ENCODE measurements at places on chromosomes 2 and 18. TPM values are rescaled to one million over a fixed set of nuclear protein-coding genes. Genes with fewer than 3 reads are reported as not detected.

Gene LYG2
- not detected for total RNA-seq

Gene CCDC148
- 6.6 TPM for total RNA-seq

Gene TRIM43
- not detected for total RNA-seq

Gene RBBP8
- 29.2 TPM for total RNA-seq

Gene PAX8
- 1,318 TPM for total RNA-seq

Gene BOLL
- not detected for total RNA-seq

Gene STARD6
- not detected for total RNA-seq

Gene C1QL2
- not detected for total RNA-seq

Gene MROH2A
- 20.4 TPM for total RNA-seq

Gene CHRNG
- total RNA-seq, result not detected

Gene ADGRF3
- 0.38 TPM for total RNA-seq

Gene BMP10
- not detected for total RNA-seq

Gene KIAA1328
- 21.2 TPM for total RNA-seq

Gene STPG4
- not detected for total RNA-seq

Gene IL36A
- total RNA-seq, result not detected

GRCh38 chr2:190986221-190986953 lies 27.6 kb downstream of the STAT1 start:
- DNase-seq, result no peak

- no peak for DNase-seq
Measured at GRCh38 chr18:29160170-29160569, 983.2 kb upstream of the CDH2 start.

DNA sequence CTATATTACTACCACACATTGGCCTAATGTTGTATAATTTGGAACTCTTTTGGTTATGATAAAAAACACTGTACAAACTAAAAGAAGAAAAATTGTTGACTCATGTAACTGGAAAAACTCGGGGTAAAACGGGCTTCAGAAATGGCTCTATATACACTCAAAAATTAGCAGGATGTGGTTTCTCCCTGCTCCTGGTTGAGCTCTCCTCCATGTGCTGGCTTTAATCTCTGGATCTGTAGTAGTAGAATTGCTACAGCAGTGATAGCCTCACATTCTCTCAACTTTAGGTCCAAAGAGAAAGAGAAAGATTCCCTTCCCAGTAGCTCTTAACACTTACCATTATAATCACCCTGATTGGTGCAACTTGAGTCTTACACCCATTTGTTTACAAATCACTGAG lies 274.9 kb upstream of the GALNT5 start:
- DNase-seq, result no peak

- no peak for DNase-seq
Measured at GRCh38 chr2:33205693-33206434, 259.1 kb downstream of the LTBP1 start.

DNA sequence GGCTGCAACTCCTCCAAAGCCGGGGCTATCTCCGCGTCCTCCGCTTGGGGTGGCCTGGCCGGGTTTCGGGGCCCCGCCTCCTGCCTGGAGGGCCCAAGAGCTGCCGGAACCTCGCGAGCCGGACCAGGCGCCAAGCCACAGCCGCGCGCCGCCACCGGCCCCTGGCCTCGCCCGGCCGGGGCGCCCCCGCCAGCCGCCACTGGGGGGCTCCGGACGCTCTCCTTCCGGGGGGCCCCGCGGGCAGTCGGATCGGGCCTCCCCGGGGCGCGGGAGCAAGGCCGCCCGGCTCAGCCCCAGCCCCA lies 17.4 kb upstream of the HAAO start:
- DNase-seq, result peak; percentile 89

DNA sequence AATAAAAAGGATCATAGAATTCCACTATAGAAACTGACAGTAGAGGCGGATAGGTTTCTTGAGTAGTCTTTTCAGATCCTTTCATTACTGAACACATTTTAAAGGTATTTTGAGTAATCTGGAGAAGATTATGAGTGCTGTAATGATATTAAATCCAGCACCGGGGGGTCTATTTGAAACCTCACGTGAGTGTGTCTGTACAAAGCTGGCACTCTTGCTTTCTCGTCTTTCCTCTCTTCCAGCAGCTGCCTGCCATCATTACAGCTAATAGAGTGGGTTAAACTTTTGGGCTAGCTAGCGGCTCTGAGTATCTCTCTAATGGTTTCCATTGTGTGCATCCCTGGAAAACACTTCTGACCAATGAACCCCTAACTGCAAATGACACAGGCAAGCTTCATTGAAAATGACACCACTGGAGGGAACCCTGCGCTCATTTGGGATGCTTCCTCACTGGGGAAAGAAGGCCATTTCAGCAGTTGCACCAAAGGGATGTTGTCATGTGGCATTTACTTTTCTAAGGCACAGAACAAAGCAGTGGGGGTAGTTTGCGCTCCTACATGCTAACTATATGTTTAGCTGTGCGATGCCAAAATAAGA lies 101.0 kb downstream of the HRH4 start:
- DNase-seq, result no peak

DNA sequence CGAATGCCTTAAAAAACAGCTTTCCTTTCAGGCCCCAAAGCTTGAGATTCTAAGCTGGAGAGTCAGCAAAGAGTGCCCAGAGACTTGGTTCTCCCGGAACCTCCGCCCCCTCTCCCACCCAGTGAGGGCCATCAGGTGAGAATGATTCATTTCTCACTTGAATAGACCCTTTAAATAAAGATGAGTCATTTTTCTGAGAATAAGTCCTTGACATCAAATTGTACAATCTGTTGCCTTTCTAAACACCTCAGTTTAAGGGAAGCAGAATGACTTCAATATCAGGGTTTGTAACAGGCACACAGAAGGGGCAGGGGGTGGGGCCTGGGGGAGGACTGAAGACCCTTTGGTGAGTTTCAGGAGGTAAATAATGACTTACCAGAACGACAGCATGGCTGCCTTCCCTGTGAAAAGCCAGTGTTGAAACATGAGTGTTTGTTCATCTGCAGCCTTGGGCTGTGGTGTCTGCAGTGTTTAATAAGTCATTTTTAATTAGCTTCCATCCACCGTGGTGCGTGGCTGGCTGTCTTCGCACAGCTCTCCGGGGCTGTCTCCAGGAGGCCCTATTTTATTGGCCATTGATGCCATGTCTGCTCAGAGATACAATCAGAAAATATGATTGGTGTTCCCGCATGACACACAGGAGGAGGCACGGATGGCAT lies 134.9 kb upstream of the ZNF236 start:
- DNase-seq, result no peak

GRCh38 chr2:29789911-29790485 lies 131.4 kb downstream of the ALK start:
- DNase-seq, result no peak

- DNase-seq, result no peak
Measured at GRCh38 chr2:134123332-134123731, 130.5 kb upstream of the MGAT5 start.

- no peak for DNase-seq
Measured at GRCh38 chr18:75592527-75592926, 165.0 kb upstream of the SMIM21 start.

GRCh38 chr18:53789376-53790247 lies 434.9 kb downstream of the MBD2 start:
- DNase-seq, result no peak

GRCh38 chr18:67545681-67546080 lies 29.2 kb upstream of the DSEL start:
- DNase-seq, result no peak

GRCh38 chr18:47062471-47062870 lies 27.1 kb upstream of the ELOA2 start:
- no peak for DNase-seq

- DNase-seq, result peak; percentile 50
Measured at GRCh38 chr2:190781604-190782198, 98.9 kb upstream of the GLS start.

DNA sequence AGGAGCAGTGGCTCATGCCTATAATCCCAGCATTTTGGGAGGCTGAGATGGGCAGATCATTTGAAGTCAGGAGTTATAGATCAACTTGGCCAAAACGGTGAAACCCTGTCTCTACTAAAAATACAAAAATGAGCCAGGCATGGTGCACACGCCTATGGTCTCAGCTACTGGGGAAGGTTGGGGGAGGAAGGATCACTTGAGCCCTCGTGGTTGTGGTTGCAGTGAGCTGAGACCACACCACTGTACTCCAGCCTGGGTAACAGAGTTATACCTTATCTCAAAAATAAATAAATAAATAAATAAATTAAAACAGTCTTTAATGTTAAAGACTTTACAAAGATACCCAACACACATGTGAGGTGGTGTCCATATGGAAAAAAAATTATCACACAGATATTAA lies 134.0 kb downstream of the C2orf74 start:
- no peak for DNase-seq

DNA sequence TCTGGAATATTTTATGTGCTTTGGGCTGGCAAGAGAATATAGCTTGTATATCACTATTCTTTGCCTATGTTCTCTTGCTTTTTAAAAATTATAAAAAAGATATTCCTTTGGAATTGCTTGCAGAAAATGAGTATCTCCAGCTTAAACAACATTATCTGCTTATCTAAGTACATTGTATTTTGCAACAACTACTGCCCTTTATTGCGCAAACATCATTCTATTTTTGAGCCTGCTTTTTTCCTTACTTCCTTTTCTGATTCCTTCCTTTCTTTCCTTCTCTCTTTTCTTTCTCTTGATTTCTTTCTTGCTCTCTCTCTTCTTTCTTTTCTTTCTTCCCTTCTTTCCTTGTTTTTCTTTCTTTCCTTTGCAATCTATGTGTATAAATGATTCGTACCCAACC lies 74.0 kb downstream of the UNC80 start:
- DNase-seq, result no peak

GRCh38 chr2:59339121-59339836 lies 1098.2 kb upstream of the FANCL start:
- peak; percentile 46 for DNase-seq

- DNase-seq, result no peak
Measured at GRCh38 chr2:189210250-189211087, 30.9 kb upstream of the COL5A2 start.

DNA sequence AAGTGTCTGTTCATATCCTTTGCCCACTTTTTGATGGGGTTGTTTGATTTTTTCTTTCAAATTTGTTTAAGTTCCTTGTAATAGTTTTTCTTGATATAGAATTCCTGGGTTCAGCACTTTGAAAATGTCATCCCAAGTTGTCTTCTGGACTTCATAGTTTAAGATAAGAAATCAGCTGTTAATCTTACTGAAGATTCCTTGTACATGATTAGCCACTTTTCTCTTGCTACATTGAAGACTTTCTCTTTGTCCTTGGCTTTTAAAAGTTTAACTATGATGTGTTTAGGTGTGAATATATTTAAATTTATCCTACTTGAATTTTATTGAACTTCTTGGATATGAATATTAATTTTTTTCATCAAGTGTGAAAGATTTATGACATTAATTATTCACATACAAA lies 387.2 kb upstream of the CWC22 start:
- no peak for DNase-seq

- no peak for DNase-seq
Measured at GRCh38 chr2:10460366-10460796, 12.3 kb upstream of the ODC1 start.

Data from thyroid gland (tissue), 4 donors.